ENCODE measurements at places on chromosomes 12 and 14. TPM values are rescaled to one million over a fixed set of nuclear protein-coding genes. Genes with fewer than 3 reads are reported as not detected.

Gene CBLN3
- 10.9 TPM for total RNA-seq

Gene PHLDA1
- 153 TPM for total RNA-seq

Gene MYH6
- not detected for total RNA-seq

Gene ACRBP
- 2.1 TPM for total RNA-seq

Measured in natural killer cell treated with Interleukin-12 subunit alpha and Interleukin-12 subunit beta and Interleukin-15 and Interleukin-18, amount 100 ng/mL, for 72 hours (primary cell).